ENCODE measurements at places on chromosomes 13 and 19. TPM values are rescaled to one million over a fixed set of nuclear protein-coding genes. Genes with fewer than 3 reads are reported as not detected.

The HSPB6 gene
- total RNA-seq, result 0.93 TPM

The PSG4 gene
- not detected for total RNA-seq

The PINLYP gene
- total RNA-seq, result 0.17 TPM

The ATP7B gene
- total RNA-seq, result 10.3 TPM

The SMIM24 gene
- total RNA-seq, result not detected

The PPP5C gene
- total RNA-seq, result 102 TPM

The NLRP12 gene
- 0.25 TPM for total RNA-seq

The CEACAM7 gene
- total RNA-seq, result not detected

The FGF22 gene
- total RNA-seq, result 1.5 TPM

The HS6ST3 gene
- 0.10 TPM for total RNA-seq

The ZNF441 gene
- 1.1 TPM for total RNA-seq

The ERICH4 gene
- total RNA-seq, result not detected

The ACER1 gene
- not detected for total RNA-seq

The COL4A1 gene
- total RNA-seq, result 0.57 TPM

The INSL3 gene
- total RNA-seq, result 0.96 TPM

Measured in HCT116 (cell line).